ENCODE measurements at places on chromosomes 16 and 17.

DNA sequence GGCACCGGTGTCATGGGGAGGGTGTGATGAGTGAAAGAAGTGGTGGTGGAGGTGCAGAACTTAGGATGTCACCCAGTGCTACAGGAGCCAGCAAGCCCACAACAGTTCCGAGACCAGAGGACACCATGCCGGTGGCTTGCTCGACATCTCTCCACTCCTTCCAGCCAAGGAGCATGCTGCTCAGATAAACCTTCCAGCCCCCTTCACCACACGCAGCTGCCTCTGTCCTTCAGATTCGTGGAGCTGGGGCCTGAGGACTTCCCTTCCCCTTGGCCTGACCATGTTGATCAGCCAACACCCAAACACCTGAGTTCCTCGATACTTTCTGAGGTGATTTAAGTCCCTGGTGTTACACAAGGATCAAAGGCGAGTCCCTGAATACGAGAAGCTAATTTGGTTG, 188.8 kb upstream of the FOXF1 start:
- no peak for DNase-seq

DNA sequence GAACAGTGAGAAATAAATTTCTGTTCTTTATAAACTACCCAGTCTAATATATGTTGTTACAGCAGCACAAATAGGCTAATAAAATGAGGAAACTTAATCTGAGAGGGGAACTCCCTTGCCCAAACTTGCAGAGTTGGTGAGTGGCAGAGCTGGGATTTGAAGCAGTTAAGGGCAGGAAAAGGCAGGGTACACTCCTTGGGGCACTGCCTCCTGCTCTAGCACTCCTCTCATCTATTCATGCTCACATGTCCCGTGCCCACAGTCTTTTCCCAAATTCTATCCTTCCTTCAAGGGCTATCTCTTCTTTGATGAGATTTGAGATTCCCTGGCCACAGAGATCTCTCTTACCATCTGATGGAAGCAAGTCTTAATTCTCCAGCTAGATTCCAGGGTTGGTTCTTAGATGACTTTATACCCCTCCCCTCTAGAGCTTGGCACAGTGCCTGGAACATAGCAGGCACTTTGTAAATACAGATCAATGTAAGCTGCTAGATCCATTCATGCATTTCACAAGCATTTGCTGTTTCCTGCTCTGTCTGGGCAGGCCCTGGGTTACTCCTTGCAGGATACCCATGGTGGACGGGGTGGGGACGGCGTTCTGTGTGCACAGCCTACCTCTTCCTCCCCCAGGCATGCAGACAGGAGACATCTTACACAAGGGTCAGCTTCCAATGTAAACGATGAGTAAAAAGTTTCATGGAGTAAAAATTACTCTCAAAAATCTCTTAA, 39.2 kb upstream of the ABCC12 start:
- peak; percentile 23 for DNase-seq

- peak; percentile 81 for DNase-seq
These were observed 712 bp downstream of the HOXB4 start for GRCh38 chr17:48577330-48577945.

GRCh38 chr16:46937536-46937935, 35.9 kb downstream of the DNAJA2 start:
- no peak for DNase-seq

DNA sequence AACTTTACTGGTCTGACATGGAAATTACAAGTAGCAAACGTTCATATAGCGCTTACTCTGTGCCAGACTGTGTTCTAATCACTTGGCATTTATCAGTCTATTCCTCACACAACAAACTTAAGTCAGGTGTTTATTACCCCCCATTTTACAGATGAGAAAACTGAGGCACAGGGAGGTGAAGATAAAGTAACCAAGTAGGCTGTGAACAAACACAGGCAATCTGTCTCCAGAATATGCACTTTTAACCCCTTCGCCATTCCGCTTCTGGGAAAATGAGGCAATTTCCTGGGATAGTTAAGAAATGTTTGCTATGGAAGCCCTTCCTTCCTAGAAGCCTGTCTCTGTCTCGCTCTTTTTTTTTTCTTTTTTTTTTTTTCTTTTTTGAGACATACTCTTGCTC, 12.2 kb upstream of the CXCL16 start:
- no peak for DNase-seq

DNA sequence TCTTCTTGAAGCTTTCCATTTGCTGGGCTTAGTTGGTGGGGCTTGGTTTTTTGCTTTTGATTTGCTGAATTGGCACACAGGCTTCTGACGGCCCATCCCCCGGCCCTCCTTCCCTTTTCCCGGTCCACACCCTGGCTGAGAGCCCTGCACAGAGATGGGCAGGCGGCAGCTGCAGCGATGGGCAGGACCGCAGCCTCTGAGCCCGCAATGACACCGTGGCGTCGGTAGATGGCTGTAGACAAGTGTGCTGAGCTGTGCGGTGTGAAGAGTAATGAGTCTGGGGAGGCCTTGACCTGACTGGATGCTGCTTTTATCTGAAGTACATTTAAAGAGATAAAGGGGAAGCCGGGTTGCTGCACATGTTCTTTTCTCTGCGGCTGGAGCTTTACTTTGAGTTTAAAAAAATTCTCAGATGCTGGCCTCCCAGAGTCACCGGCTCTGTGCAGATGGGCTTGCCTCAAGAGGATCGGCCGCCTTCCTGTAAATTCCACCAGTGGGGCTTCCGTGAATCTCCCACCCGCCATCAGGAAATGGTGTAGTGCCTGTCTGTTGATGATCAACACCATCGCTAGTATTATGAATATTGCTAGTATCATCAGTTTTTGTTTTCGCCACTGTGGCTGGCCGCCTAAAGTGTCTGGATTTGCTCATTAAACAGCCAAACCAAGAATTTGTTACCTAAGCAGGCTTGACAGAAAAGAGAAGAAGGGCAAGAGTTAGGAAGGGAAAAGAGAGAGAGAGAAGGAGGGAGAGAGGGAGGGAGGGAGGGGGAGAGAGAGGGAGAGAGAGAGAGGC, 245.6 kb upstream of the RBFOX1 start:
- DNase-seq = peak; percentile 12

DNA sequence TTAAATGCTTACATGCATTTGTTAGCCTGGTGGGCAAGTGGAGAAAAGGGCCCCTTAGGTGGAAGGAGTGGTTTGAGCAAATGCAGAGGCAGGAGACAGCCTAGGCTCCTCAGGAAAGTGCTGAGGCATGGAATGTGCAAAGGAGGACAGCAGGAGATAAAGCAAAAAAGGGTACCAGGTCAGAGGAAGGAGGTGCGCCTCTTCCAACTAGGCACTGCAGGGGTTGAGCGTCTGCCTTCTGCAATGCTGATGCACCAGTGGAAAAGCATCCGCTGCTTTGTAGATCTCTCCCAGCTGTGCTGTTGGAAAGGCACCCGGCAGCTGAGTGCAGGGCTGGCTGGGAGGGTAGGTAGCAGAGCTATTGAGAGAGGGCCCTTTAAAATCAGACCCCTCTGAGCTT, 287.0 kb upstream of the XYLT1 start:
- DNase-seq = no peak

DNA sequence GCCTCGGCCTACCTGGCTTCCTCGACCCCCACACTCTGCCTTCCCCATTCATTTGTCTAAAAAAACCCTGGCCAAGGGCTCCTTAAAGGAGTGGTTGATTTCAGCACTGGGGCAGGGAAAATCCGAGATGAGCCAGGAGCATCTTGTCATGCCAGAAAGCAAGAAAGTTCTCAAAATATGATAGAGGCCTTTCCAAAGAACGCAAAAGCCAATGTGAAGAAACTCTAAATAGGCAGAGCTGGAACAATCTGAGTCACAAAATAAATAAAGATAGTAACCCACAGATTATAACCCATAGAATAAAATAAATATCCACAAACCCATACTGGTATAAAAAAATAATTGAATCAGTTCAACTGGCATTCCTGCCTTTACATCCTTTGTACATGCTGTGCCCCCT, 192.3 kb upstream of the SALL1 start:
- DNase-seq = no peak

GRCh38 chr16:555528-556473, 4.4 kb upstream of the PRR35 start:
- no peak for DNase-seq
